ENCODE measurements at places on chromosomes 6 and 20. TPM values are rescaled to one million over a fixed set of nuclear protein-coding genes. Genes with fewer than 3 reads are reported as not detected.

GRCh38 chr6:36556281-36556680 is 9.0 kb upstream of the STK38 start:
- no peak for DNase-seq

- DNase-seq = no peak
Observed at GRCh38 chr20:41889844-41890224, 271.7 kb upstream of the CHD6 start.

- peak; percentile 94 for DNase-seq
Observed at GRCh38 chr6:54970337-54970736, 123.8 kb downstream of the FAM83B start.

GRCh38 chr20:36092398-36093024 is 62.0 kb upstream of the EPB41L1 start:
- DNase-seq = no peak

DNA sequence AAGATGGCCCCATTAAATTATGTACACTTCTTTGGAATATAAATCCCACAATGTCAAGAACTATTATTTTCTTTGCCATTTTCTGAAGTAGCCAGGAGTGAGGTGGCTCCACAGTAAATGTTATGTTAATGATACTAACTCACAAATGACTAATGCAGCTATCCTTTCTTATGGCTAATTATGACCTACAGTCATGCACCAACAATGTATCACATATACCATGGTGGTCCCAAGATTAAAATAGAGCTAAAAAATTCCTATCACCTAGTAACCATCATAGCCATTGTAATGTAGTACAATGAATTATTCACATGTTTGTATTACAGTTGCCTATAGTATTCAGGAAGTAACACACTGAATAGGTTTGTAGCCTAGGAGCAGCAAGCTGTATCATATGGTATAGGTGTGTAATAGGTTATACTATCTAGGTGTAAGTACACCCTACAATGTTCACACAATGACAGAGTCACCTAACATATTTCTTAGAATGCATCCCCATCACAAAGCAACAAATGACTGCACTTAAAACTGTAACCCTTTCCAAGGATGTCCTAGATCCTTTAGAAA is 15.3 kb downstream of the ECHDC1 start:
- no peak for DNase-seq

DNA sequence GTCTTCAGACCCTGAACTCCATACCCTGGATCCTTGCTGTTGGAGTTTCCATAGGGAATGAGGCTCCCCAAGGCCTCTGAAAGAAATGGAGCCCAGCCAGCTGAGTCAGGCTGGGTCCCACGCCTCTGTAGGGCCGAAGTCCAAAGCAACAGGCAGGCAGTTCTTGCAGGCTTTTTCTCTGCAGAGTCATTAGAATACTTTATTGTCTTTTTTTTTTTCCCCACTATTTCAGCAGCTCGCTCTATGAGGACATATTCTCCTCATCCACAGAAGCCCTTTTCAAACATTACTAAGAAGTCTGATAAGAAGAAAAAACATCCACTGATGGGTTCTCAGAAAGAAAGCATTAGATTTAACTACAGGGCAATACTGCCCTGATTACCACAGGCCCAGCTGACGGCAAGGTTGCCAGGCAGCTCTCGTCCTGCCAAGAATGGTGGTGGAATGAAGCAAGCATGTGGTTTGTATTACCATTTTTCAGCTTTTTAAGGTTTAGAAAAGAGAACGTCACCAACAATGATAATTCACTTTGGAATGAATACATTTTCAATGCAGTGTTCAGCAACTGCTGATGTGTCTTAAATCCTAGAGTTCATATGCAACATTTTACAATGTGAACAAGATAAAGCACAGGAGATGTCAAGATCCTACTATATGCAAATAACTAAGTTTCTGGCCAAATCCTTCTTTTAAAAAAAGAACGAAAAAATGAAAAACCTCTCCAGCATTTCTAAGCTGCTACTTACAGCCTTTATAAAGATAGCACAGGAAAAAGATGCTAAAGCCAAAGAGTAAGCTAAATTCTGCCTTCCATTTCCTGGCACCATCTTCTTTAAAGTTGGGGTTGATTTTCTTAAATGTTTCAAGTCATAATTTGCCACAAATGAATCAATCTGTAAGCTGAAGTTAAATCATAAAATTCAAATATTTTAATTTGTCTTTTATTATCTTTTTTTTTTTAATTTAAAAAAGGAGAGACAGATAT is 223.6 kb upstream of the CITED2 start:
- no peak for DNase-seq

MEP1A gene
- not detected for total RNA-seq
